ENCODE measurements at places on chromosomes 5 and 9.
A peak's percentile ranks its signal among the peaks of the same experiment; 100 is the strongest.

DNA sequence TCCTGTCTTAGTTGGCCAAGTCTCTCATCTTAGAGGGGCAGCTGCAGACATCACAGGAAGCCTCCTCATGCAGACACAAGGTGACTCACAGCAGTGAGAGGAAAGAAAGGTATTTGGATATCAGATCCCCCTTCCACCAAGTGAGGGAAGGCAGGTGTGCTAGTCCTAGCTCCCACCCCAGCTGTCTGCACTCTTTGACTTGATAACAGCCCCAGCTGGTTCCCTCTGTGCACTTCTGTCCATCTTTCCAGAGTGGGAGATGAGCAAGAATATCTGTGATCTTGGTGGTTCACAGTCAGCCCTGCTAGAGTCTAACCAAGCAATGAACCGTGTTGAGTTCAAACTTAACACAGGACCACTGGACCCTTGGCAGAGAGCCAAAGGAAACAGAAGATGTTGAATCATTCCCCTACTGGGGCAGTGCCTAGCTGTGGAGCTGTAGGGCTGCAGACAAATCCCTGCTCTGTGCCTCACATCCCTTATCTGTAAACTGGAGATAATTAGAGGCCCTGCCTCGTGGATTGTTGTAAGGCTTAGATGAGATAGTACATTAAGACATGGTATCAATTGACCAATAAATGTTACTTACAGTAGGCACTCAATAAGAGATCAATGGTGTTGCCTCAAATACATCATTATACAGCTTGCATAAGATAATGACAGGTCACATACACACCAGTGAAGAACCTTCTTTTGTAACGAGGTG, 39.1 kb downstream of the SH3RF2 start:
- no peak for DNase-seq

DNA sequence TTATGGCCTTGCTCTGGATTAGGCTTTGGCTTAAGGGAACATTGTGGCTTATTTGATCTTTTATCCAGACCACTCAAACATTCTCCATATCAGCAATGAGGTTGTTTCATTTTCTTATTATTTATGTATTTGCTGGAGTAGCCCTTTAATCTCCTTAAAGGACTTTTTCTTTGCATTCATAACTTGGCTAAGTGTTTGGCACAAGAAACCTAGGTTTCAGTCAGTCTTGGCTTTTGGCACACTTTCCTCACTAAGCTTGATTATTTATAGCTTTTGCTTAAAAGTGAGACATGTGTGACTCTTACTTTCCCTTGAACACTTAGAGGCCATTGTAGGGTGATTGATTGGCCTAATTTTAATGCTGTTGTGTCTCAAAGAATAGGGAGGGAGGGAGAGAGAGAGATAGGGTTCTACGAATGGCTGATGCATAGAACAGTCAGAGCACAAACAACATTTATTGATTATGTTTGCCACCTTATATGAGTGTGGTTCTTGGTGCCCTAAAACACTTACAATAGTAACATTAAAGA, 2265.3 kb upstream of the C9orf72 start:
- no peak for DNase-seq

DNA sequence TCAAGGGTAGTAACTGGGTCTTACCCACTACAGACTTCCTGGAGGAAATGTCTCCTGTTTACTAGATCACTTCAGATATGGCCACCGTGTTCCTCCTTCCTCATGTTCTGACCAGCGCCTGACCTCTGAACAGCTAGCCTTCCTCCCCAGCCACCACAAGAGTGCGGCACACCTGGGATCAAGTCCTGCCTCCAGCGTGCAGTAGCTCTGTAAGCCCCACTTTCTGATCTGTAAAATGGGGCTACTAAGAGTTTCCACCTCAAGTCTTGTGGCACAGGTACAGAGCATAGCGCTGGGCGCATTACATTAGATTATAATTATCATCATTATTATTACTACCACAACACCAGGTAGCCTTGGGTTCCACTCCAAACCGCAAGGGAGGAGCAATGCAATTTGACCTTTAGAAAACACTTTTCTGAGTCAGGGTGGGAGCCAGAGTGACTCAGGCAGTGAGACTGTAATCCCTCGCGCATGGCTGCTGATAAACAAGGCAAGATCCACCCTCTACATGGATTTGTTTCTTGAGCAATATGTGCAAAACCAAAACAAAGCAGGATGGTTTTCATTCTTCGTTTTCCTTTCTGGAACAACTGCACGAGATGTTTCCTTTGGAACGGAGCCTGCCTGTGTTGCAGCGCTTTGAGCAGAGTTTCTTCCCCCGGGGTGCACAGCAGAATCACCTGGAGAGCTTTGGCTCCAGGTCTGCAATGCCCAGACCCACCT, 65.0 kb upstream of the ANGPTL2 start:
- no peak for DNase-seq

GRCh38 chr9:116686135-116686534, 970 bp upstream of the TRIM32 start:
- DNase-seq: no peak

- no peak for DNase-seq
Measured at GRCh38 chr5:153974131-153974812, 64.4 kb downstream of the FAM114A2 start.

DNA sequence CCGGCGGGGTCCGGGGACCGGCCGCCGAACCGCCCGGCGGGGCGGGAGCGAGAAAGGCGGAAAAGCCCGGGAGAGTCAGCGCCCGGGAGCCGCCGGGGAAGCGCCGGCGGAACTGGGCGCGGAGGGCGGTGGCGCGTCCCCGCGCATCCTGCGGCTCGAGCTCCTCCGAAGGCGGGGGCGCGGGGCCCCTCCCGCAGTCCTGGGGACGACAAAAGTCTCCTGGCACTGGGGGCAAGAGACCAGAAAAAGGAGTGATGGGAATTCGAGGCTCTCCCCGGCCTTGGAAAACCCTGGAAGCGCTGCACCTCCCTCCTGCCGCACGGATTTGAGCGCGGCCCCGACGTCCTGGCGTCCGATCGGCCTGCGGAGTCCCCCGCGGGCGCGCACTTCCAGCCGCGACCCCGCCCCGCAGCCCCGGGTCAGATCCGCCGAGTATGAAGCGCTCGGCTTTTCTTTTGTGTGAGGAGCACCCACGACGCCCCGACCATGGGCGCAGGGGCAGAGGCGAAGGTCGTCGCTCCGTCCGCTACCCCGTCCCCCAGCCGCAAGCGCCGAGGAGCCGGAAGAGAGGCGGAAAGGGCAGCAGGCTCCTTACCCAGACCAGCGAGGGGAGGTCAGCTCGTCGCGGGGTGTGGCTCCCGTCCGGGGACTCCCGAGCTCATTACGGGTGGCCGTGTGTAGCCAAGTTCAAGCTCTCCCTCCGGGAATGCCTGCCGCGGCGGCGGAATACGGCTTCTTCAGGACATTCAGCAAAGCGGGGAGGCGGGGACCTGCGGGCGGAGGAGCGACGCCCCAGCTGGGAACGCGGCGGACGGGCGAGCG, at the start of gene EPB41L4A:
EPB41L4A (minus strand) TSS at position 114 of the 822 bp plus-strand sequence. CDS start 238 bp downstream, outside the sequence.
- no peak for DNase-seq

- DNase-seq: no peak
Measured at GRCh38 chr9:130450344-130451003, 5.7 kb downstream of the ASS1 start.

DNA sequence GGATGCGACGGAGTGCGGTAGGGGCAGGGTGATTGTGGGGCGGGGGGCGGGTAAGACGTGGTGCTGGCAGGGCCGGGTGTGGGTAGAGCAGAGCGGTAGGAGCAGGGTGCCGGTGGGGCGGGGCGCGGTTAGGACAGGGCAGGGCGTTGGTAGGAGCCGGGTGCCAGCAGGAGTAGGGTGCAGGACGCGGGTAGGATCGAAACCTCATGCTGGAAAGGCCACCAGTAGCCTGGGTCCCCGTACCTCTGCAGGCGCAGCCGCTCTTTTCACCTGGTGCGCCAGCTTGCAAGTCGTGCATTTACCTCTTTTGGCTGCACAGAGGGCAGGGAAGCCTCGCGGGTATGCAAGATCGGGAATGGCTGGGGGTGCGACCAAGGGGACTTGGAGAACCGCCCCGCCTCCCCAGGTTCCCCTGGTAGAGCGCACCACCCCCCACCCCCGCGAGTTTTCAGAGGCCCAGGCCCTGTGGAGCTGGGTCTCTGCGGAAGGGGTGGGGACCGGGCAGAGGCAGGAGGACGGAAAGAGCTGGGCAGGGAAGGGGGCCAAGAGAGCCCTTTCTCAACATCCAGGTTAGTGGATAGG, 104.8 kb upstream of the SIMC1 start:
- no peak for DNase-seq

GRCh38 chr5:79642210-79642609, 30.0 kb downstream of the TENT2 start:
- no peak for DNase-seq

DNA sequence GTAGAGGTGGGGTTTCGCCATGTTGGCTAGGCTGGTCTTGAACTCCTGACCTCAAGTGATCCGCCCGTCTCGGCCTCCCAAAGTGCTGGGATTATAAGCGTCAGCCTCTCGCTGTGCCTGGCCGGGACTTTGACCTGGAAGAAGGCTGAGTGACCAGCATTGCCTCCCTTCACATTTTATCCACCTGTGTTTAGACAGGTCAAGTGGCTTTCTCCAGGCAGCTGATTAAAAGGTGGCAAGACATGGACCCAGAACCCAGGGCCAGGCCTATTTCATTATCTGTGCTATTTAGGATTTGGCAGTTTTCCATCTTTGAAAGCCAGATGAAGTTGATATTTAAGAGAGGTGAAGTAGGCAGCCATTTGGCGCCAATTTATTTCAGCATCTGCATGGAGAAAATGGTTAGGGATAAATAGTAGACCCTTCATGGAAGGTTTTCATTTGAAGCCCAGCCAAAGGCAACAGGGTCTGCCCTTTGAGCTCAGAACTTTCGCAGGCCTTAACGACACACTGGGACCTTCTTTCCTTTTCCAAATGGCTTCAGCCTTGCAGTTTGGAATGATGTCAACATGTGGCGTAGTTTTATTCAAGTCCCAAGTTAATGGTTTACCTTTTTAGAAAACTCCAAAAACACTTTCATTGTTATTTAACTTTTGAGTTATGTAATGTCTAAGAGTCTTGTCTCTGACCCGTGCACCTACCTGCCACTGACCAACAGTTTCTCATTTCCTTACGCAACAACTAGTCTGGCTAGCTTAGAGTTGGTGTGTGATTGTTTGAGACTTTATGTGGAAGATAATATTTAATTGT, 8.4 kb downstream of the DAPK1 start:
- DNase-seq: no peak

GRCh38 chr9:125258160-125258785, 3.4 kb upstream of the GAPVD1 start:
- no peak for DNase-seq

GRCh38 chr9:112379177-112380101, 469 bp upstream of the HSDL2 start:
- DNase-seq: peak; percentile 93

DNA sequence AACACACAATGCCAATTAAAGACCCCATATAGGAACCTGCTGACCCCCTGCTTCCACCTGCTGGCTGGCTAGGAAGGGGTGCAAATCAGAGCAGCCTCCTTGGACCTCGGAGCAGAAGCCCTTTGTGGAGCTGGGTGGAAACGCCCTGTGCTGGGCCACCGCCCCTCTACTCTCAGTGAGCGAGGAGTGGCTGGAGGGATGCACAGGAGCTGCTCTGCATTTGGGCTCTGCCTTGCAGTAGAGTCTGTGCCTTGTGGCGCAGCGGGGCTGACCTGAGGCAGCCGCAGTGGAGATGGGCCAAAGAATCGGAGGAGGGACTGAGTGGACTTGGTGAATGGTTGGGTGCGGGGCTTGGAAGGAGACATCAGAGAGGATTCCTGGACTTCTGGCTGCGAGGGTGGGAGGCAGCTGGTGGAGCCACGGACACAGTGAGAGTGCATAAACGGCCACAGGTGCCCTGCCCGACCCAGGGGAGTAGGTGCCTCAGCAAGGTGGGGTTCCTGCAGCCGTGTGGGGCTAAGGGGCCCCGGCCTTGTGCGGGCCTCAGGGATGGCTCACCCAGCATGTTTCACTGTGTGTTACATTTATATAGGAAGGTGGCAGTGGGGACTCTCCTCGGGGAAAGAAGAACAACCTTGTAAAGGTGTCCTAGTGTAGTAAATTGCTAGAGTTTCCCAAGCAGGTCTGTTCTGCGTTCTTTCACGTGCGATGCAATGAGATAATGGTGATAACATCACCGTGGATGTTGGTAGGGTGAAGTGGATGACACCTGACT, 14.1 kb upstream of the IRX4 start:
- DNase-seq: no peak

DNA sequence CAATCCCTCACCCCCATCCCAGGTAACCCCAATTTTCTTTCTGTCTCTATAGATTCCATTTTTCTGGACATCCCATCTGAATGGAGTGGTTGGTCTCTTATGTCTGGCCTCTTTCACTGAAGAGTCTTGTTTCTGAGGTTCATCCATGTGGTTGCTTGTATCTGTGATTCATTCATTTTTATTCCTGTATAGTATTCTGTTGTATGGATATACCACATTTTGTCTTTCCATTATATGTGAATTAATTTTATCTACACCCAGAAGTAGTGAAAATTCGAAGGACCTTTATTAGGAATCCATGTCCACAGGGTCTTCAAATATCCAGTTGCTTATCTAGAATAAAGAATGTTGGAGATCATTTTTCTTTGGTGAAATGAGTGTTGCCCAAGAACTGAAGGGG, 207.6 kb upstream of the MSX2 start:
- DNase-seq: no peak

GRCh38 chr9:119611565-119611964, 242.3 kb upstream of the BRINP1 start:
- no peak for DNase-seq

- DNase-seq: no peak
Measured at GRCh38 chr5:132830436-132831094, at the start of gene SHROOM1. Gene SHROOM1, minus strand, starts transcription at chr5:132830647. Its CDS starts 4,507 bp downstream, at chr5:132826140.

DNA sequence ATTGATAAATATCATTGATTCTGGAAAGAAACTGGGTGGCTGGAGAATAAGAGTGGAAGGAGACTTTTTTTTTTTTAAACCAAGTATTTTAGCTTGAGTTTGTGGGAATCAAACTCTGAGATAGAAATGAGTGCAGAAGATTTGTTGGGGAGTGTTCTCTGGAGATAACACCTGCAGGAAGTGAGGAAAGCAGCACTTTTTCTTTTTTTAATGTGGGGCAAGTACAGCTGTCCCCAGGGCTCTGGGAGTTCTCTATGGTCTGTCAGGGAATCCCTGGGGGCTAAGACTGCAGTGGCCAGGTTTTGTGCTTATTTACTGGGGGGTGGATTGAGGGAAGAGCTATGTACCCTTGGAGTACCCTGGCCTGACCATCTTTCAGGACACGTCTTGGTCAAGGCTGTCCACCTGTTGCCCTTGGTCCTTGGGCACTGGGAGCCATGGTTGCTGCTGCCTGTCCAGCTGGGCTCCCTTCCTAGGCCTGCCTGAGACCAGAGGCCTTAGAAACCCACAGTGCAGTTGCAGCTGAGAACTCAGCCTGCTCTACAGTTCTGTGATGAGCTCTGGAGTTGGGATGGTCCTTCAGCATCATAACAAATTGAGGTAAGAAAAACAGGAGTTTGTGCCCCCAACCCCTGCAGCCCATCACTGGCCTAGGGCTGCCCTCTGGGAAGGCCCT, 85.8 kb downstream of the PHAX start:
- no peak for DNase-seq

GRCh38 chr5:15383469-15383868, 116.5 kb upstream of the FBXL7 start:
- DNase-seq: no peak

DNA sequence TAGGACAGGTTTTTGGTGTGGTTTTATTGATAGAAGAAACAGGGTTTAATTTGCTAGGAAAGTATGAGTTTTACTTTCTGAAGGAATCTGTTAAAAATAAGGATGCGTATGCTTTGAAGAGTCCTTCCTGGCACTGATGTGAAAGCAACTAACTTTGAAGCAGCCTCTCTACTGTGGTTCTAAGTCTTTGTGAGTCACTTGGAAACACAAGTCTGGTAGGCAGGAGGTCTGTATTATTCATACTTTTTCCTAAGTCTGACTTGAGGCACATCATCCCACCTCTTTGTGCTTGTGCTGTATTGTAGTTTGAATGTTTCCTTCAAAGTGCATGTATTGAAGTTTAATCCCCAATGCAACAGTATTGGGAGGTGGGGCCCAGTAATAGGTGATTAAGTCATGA, 129.0 kb downstream of the TAF11L14 start:
- DNase-seq: no peak

Data from stimulated activated CD4-positive, alpha-beta T cell treated with anti-CD3 and anti-CD28 coated beads, TNF-alpha, amount 100 ng/mL, for 1 hour (primary cell).